ENCODE measurements at places on chromosomes 5 and 9. TPM values are rescaled to one million over a fixed set of nuclear protein-coding genes. Genes with fewer than 3 reads are reported as not detected.

PCDHA1 gene
- total RNA-seq: not detected

OMD gene
- total RNA-seq: not detected

PRDM9 gene
- not detected for total RNA-seq

FAM193B gene
- total RNA-seq: 142 TPM

LCN1 gene
- total RNA-seq: not detected

TTF1 gene
- 32.5 TPM for total RNA-seq

DNA sequence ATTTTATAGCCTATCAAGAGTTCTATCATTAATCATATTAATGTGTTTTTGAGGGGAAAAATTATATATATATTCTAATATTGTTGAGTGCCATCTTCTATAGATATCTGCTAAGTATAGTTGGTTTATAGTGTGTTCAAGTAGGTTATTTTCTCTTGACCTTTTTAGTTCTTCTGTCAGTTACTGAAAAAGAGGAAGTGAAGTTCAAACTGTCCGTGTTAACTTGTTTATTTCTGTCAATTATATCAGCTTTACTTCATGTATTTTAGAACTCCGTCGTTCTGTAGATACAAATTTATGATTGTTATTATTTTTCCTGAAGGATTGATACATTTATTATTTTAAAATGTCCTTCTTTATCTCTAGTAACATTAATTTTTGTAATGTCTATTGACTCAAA, 1209.1 kb downstream of the CDH12 start:
- DNase-seq: no peak

DNA sequence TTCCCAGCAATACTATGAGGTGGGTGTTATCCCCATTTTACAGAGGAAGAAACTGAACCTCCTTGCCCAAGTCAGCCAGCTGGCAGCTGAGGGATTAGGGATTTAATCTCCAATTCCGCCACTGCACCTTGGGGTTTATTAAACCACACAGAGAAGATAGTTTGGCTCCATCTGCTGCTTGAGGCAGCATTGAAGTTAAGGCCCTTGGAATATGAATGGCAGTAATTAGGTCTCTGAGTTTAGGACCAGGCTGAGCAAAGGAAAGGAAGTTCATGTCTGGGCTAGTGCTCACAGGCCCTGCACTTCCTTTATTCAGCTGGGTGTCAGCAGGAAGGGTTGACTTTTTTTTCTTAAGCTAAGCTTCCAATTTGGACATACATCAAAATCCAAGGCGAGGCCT, 86.9 kb upstream of the GDNF start:
- DNase-seq: no peak

DNA sequence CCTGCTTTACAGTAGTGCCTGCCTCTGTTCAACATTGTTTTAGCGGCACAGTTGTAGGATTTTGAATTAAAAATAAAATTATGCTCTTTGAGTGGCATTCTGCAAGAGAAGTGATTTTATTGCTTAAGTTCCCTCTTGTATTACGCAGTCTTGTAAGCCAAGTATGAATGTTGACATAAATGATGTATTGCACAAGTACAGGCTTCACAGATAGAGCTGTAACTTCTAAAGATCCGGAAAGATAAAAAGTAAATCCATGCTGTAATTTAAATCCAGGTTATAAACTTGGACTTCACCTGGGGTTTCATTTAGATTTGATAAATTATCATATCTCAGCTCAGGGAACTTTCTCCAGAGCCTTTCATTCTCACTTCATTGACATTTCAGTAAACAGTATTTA, 1114.7 kb downstream of the PTPRD start:
- no peak for DNase-seq

- no peak for DNase-seq
Measured at GRCh38 chr5:83991566-83992224, 271.0 kb upstream of the HAPLN1 start.

DNA sequence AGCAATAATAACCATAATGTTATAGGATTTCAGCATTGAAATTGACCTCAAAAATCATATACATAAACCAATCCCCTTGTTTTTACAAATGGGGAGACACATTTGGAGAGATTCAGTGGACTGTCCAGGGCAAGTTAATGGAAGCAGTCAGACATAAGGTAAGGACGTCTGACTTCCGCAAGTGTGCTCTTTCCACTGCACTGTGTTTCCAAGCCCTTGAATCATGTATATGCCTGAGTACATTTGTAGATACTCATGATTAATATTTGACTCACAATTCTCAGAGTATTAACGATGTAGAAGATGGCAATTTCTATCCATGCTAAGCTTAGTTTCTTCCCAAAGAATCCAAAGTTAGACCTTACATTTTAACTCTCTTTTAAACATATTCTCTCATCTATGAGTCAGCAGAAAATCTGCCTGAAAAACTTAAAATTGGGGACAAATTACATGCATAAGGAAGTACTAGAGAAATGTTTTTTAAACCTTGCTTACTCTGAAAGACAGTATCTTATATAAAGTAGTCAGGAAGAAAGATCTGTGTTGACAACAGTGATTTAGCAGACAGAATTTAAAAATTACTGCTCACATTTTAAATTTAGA, 165.3 kb downstream of the NFIB start:
- DNase-seq: no peak

DNA sequence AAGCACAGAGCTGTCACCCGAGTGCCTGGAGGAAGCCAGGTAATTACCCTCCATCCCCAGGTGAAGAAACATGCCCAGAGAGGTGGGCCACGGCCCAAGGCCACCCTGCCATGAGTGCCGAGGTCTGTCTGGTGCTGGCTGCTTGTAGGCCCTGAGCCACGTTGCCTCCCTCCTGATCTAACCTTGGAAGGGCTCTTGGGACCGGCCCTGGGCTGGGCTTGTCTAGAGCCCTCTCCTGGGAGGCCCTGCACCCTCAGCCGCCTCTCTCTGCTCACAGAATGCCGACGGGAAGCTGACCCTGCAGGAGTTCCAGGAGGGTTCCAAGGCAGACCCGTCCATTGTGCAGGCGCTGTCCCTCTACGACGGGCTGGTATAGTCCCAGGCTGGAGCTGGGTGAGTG, 39.4 kb upstream of the HMCN2 start:
- no peak for DNase-seq

DNA sequence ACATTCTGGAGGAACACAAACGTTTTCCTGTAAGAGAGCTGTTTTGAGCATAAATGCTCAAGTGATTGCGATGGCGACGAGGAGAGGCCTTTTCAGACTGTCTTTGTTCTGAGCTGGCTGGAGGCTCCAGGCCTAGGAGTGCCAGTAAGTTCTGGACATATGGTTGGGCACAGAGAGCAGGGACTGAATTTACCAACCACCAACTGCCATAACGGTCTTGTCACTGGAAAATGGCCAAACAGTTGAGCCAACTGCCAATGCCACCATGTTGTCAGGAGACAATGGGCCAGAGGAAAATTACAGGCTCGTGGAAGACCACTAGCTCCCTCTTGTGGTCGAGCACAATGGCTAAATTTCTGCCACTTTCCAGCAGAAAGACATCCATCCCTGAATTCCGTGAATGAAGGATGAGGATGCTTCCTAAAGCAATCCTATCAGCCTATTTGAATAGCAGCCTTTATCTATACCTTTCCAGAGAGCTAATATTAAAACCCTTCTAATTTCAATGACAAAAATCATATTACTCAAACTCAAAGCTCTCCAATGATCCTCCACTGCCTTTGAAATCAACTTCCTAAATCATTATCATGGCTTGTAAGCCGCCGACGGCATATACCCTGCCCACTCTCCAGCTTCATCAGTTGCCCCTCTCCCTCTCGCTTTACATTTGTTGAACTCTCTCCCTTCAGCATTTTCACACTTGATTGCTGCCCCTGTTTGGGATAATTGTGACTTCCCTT, 66.9 kb upstream of the GLIS3 start:
- no peak for DNase-seq
